ENCODE measurements at places on chromosomes 3 and 15.

DNA sequence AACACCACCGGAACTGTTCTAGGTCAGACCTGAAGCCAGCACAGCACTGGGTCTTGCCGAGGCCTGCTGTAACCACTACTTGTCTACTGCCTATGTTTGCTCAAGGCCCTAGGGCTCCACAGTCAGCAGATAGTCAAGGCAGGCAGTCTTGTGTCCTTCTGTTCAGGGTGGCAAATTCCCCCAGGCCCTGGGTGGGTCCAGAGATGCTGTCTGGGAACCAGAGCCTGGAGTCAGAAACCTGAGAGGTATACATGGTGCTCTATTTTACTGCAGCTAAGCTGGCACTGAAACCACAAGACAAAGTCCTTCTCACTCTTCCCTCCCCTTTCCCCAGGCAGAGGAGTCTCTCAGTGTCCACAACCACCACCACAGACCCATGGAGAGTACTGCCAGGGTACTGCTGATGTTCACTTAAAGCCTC, 89.9 kb downstream of the BBX start:
- DNase-seq, result no peak

- no peak for DNase-seq
Measured at GRCh38 chr3:138774529-138775253, 60.0 kb downstream of the PIK3CB start.

GRCh38 chr15:73941044-73941443, 14.8 kb downstream of the LOXL1 start:
- no peak for DNase-seq

DNA sequence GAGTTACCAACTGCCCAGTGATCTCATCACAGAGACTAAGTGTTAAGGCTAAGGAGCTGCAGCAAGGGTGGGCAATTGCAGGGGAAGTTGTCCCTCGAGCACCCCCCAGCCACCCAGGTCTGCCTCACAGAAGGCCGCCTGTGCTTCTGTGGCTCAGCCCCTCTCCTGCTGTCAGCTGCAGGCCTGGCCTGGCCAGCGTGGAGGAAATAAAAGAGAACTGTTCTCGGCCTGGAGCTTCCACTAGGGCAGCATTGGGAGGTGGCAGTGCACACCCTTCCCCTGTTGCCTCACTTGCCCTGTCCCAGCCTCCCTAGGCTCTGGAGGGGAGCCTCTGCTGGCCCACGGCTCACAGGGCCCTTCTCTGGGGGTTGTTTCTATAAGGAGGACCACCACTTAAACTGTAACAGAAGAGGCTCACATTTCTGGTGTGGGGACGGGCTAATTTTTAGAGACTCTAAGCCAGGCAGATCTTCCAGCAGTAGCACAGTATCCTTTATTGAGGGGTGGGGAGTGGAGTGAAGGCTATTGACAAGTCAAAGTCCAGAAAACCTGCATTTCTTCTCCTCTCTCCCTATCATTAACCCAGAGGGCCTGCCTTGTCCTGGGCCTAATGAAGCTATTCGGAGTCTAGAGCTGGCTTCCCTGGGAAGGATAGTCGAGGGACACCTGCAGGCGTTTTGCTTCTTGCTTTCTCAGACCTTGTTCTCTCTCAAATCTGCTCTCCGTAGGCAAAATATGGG, 75.6 kb upstream of the ADPGK start:
- DNase-seq, result no peak

DNA sequence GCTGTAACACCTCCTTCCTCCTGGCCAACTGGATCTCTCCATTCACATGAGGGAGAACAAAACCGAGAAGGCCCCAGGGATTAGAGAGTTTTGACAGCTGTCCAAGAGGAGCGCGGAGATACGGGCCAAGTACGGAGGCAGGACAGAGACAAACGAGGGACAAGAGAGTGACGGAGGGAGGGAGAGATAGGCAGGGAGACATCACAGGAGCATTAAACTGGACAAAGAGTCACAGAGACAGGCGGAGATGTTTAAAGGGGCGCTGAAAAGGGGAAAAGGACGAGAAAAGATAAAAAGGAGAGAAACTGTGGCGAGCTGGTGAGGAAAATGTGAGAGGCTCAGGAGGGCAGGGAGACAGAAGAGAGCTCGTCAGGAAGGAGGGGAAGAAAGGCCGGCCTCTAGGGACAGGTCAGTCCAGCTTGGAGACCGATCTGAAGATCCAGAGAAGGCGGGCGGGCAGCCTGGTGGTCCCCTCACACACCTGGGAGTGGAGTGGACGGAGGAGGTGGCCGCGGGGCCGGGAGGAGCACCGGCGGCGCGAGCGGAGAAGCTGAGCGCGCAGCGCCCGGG, 40.5 kb upstream of the ROPN1 start:
- no peak for DNase-seq

DNA sequence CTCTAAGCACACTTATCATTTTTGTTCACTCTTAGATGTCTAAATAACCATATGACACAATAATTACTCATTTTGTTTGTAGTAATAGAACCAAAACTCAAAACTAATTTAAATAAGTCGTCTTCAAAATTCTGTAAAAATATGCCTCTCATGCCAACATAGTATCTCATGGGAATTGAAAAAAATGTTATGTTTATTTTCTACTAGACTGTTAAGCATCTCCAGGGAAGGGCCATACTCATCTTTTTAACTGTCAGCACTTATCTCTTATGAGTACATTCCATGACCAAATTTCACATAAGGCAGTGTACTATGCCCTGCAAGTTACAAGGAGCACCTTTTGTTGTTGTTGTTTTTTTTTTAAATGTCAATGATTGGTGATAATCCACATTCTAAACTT, 18.3 kb upstream of the USF3 start:
- no peak for DNase-seq

DNA sequence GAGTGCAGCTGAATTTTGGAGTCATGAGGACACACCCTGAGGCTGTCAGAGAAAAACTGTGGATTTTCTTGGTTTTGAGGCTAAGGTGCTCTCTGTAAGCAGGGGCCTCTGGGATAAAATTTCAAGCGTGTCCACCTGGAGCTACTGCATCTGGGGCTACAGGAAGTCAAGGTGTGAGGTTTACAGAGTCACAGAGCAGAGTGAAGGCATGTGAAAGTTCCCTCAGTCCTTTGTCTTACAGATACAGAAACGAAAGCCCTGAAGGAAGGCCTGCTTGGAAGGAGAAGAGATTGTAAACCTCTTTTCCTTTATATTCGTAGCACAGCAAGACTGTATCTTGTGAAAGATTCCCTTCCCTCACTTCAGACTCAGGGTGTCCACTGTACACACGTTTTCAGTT, 138.6 kb downstream of the OPA1 start:
- DNase-seq, result no peak

- peak; percentile 52 for DNase-seq
Measured at GRCh38 chr15:74384881-74385643, 17.6 kb upstream of the CYP11A1 start.

- no peak for DNase-seq
Measured at GRCh38 chr3:14138878-14139655, 14.2 kb downstream of the TMEM43 start.

DNA sequence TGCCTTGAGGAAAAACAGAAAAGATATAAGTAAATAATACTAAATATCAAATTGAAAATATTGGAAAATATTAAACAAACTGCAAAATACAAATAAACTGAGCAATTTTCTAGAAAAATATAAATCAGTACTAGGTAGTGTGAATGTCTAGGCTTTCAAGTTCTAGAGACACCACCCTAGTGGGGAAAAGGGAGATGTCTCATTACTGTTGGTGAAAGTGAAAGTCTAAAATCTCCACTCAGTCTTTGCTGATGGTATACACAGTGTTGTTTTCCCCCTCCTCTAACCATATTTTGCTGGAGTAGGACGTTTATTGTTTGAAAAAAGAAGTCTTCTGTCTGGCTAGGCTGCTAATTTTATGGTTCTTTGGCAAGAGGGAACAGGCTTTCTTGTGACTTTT, 1368.9 kb downstream of the OTOL1 start:
- no peak for DNase-seq

GRCh38 chr15:43524254-43524845, 6.9 kb downstream of the MAP1A start:
- DNase-seq, result no peak

GRCh38 chr3:51538115-51538458, 432 bp upstream of the RAD54L2 start:
- DNase-seq, result no peak
